HTR-8/SVneo (cell line): ENCODE measurements at places on chromosomes 7 and 10.

DNA sequence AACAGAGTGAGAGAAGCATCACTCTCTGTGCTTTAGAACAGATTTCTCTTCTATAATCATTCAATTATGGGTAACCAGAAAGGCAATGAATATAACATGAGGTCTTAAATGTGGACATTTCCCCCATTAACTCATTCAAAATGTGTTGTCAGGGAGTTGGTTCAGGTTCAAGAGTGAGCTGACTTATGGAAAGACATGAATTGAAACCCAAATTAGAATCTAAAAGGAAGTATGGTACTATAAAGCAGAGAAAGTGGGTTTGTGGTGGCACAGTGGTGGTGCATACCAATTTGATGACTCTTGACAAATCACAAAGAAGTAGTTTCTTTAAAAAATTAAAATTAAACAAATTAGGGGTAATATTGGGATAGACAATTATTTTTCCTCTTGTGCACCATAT lies 114.6 kb upstream of the MEOX2 start:
- DNase-seq: no peak

GRCh38 chr7:132160611-132161532 lies 415.4 kb downstream of the PLXNA4 start:
- DNase-seq: no peak

DNA sequence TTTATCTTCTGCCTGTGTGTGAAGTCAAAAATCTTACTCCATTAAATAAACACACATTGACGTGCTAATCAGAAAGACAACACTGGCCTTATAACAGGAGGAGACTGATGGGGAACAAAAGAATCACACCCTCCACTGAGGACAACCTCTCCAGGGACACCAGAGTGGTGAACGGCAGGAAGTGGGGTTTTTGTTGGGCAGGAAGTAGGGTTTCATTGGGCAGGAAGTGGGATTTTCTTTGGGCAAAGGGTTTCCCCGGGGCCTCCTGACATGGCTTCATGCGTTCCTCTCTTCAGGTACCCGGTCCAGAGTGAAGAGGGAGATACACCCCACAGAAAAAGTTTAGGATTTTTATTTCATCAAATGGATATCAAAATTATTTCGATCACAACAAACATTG lies 30.6 kb downstream of the ADARB2 start:
- no peak for DNase-seq

DNA sequence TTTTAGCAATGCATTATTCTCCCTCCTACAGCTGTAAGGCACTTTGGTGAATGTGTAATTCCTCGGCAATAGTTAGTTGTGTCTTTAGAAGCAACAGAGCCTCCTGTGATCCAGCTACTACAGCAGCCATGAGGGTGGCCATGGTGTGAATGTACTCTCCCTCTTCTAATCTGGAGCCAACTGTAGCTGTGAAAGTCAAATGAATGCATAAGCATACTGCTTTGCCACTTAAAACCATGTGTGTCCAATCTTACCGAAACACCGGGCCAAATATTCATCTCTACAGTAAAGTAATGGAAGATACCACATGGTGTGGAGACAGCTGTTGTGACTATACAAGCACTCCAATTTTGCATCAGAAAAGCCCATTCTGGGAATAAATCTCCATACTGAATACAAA lies 195.0 kb downstream of the DNAJC1 start:
- no peak for DNase-seq

GRCh38 chr7:135337977-135338550 lies 104.4 kb downstream of the STRA8 start:
- no peak for DNase-seq

GRCh38 chr10:111923032-111923431 lies 260.5 kb downstream of the GPAM start:
- DNase-seq: no peak
